HEK293T (cell line): ENCODE measurements at places on chromosomes 7 and 10.

GRCh38 chr7:28005075-28005846 lies 175.3 kb downstream of the JAZF1 start:
- DNase-seq: no peak

DNA sequence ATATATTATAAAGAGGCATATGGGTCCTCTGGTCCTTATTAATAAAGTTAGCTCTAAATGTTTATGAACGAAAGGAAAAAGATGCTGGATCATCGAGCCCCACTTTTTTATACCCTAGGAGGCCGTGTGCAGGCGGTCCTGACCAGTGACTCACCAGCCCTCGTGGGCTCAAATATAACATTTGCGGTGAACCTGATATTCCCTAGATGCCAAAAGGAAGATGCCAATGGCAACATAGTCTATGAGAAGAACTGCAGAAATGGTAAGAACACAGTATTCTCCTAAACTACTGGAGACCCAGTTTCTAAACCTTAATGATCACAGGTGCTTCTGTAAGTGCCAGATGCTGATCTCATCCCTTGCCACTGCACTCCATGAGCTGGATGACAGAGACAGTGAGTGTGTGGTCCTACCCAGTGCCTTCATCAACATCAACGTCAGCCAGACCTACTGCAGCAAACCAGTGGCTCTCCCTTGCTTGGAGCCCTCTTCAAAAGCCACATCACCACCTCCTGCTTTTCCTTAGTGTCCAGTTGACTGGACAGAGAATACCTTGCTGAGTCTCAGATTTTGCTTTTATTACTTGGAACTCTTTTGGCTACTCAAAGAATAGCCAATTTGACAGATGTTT lies 7.6 kb downstream of the GPNMB start:
- no peak for DNase-seq

- no peak for DNase-seq
Measured at GRCh38 chr7:36615852-36616540, 108.3 kb downstream of the AOAH start.

DNA sequence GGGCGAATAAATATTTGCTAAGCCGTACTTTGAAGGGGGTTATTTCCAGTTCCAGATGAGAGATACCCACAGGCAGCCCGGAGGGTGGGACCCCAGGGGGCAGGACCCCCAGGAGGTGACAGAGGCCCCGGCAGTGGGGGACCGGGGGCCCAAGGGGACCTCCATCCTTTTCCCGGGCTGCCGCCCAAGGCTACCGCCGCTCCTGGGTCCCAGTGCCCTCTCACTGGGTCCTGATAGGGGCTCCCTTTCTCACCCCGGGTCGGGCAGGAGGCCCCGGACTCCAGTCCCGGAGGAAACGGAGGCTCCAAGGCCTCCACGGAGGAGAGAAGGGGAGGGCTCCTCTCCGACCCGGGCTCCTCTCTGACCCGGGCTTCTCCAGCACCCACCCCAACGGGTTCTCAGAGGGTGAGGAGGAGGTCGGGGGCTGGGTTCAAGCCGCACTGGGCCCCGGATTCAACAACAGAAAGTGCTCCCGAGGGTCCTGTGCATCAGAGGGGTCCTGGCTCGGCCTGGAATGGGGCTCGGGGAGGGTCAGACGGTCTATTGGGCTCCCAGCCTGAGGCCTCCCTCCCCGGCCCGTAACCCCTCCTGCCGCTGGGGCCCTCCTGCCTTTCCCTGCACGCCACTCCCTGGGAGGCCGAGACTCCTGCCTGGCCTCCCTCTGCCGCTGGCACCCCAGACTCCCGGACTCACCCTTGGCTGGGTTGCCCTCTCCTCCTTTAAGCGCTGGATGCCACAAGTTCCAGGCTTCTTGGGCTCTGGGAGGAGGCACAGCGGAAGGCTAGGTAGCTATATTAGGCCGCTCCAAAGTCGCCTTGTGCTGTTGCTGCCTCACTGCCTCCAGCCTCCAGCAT lies 62.5 kb downstream of the ZNF37A start:
- DNase-seq: no peak

GRCh38 chr7:29161231-29161630 lies 14.9 kb upstream of the CPVL start:
- DNase-seq: no peak

- no peak for DNase-seq
Measured at GRCh38 chr10:111648046-111648445, 535.5 kb downstream of the GPAM start.

GRCh38 chr7:47392241-47392759 lies 189.6 kb downstream of the TNS3 start:
- DNase-seq: no peak

- no peak for DNase-seq
Measured at GRCh38 chr7:92325858-92326257, 80.1 kb downstream of the ANKIB1 start.

- DNase-seq: no peak
Measured at GRCh38 chr10:121835376-121835775, 92.5 kb downstream of the ATE1 start.
